Hematopoietic multipotent progenitor cell (in vitro differentiated cells): ENCODE measurements at places on chromosomes 13 and 19. TPM values are rescaled to one million over a fixed set of nuclear protein-coding genes. Genes with fewer than 3 reads are reported as not detected.

The NAPSA gene
- 0.27 TPM for total RNA-seq

The ZNF225 gene
- total RNA-seq, result 1.9 TPM

The METTL21C gene
- total RNA-seq, result not detected

- DNase-seq, result no peak
Measured at GRCh38 chr13:43124490-43124889, 101.1 kb downstream of the DNAJC15 start.

DNA sequence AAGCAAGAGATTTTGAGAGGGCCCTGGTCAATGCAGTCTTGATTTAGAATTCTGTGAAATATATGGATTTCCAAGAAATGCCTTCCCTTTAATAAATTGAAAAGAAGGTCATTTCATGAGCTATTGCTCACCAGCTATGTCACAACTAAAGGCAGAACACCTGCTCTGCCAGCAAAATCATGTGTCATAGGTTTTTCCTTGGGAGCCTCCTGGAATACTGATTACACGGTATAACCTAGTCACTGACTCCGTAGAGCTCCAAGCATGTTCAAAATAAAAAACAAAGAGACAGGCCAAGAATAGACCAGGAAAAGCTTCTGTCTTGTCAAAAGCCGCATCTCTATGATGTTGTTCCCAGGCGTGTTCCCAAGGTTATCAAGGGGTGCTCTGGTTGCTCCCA lies 45.5 kb downstream of the HSPH1 start:
- DNase-seq, result no peak

- no peak for DNase-seq
Measured at GRCh38 chr13:83332751-83333150, 549.5 kb downstream of the SLITRK1 start.

- DNase-seq, result no peak
Measured at GRCh38 chr13:25860862-25861261, 191.0 kb downstream of the SHISA2 start.

GRCh38 chr19:19064811-19065745 lies 1.3 kb downstream of the SLC25A42 start:
- DNase-seq, result no peak

- DNase-seq, result peak; percentile 83
Measured at GRCh38 chr19:2016041-2016807, 710 bp upstream of the BTBD2 start.

DNA sequence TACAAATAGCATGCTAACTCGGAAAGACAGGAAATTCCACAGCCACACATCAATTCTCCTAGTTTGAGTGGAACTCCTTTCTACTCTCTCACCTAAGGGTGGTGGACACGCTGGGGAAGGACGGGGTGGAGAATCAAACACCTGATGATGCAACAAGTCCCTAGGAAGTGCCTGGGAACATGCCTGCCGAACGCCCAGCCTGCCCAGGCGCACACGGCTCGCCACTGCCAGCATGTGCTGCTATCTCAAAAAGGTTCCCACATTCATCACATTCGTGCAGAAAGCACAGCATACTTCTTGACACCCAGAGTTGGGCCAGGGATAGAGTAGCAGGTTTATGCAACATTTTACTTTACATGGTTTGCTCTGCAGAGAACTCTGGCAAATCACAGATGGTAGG lies 164.6 kb downstream of the ABCC4 start:
- no peak for DNase-seq

GRCh38 chr13:46152627-46153328 lies 29.2 kb downstream of the LCP1 start:
- no peak for DNase-seq

GRCh38 chr13:61670384-61671161 lies 254.9 kb upstream of the PCDH20 start:
- no peak for DNase-seq

- DNase-seq, result no peak
Measured at GRCh38 chr13:98476106-98476505, 100.8 kb downstream of the STK24 start.

DNA sequence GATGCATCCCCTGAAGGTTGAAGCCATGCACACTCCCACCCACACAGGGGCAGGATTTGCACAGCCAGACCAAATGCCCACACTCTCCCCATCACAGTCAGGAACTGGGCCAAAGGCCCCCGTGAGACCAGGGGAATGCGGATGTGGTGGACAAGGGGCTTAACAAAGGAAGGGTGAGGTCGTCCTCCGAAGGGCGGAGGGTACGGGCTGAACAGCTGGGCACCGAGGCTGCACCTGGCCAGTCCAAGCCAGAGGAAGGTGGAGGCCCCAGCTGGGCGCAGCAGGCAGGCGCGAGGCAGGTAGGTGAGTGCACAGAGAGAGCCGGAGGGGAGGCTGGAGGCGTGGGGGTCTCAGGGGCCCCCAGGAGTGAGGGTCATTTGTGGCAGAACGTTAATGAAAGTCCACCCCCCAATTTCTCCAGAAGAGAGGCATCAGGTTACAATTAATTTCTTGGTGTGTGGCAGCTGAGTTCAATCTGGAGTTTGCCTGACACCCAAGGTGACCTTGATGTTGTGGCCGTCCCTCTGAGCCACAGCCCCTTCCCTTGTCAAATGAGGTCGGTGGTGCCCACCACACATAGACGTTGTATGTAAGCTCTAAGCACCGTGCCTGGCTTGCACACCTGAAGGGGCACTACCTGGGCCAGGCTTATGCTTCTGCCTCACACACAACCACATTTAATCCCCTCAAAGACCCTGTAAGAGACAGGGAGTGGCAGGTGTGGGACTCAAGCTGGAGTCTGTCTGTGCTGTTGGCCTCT lies 2.9 kb downstream of the KLK15 start:
- no peak for DNase-seq

DNA sequence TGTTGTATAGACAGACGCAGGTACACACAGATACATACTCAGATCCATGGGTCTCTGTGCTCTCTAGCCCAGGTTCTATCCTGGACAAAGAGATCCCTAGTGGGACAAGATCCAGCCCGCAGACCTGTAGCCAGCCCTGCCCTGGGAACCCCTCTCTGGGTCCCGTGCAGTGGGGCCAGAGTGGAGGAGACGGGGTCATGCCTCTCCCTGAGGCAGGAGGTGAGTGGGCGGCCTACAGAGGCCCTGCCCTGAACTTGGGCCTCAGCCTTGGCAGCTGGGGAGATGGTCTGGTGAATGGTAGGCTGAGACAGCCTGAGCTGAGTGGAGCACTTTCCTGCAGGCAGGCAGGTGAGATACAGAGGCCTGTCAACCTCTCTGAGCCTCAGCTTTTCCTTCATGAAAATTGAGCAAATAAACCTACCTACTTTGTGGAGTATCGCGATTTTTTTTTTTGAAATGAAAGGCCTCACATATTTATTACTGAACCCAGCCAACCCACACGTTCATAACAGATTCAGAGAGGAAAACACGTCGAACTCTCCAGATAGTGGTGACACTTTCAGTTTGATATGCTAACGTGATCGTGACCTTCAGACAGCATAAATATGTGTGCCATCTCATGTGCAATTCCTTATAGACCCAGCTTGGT lies 3.4 kb upstream of the JUND start:
- no peak for DNase-seq

DNA sequence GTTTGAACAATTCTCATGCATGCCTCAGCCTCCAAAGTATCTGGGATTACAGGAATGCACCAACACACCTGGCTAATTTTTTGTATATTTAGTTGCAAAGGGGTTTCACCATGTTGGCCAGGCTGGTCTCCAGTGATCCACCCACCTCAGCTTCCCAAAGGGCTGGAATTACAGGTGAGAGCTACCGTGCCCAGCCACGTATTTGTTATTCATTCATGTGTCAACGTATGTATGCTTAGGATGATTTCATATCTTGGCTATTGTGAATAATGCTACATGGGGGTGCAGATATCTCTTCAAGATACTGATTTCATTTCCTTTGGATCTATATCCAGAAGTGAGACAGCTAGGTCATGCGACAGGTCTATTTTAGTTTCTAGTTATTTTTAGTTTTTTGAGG lies 113.4 kb downstream of the TSHZ3 start:
- no peak for DNase-seq

DNA sequence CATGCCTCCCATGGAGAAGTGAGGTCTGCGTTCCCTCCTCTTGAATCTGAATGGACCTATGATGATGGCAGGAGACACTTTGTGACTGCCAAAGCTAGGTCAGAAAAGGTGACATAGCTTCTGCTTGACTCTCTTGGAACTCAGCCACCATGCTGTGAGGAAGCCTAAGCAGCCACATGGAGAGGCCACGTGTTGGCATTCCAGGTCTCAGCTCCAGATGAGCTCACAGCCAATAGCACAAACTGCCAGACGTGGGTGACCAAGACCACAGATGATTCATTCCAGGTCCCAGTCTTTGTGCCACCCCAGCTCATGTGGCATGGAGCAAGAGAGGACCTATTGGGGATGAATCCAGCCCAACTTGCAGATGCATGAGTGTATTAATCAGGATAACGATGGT lies 8.7 kb upstream of the GGACT start:
- DNase-seq, result no peak
